Midbrain (tissue), 1 donor: ENCODE measurements at places on chromosomes 5 and 9.

GRCh38 chr5:100469767-100470166 lies 65.4 kb upstream of the FAM174A start:
- no peak for DNase-seq

GRCh38 chr5:117982691-117983090 lies 1005.7 kb downstream of the DTWD2 start:
- no peak for DNase-seq

GRCh38 chr9:70382709-70383605 lies 31.5 kb downstream of the KLF9 start:
- no peak for DNase-seq

DNA sequence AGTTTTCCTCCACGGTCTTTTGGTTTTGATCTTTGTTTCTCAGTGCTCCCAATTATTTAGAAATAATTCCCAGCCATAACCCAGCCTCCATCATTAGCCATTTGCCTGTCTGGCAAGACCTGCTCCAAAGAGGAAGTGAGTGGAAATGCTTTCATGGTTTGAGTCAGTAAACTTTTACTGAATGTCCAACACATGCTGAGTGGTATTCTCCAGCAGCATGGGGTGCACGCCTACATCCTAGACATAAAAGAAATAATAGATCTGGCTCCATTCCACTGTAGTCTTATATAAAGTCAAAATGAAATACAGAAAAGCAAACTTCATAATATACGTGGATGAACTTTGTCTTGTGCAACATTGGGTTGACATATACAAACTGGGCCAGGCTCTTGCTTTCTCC lies 757.2 kb downstream of the TLE1 start:
- no peak for DNase-seq

- DNase-seq: no peak
These were observed 17.8 kb downstream of the DMRT1 start for GRCh38 chr9:859251-859650.

GRCh38 chr5:179143446-179143845 lies 83.3 kb downstream of the ZNF354C start:
- no peak for DNase-seq

GRCh38 chr5:74945561-74946165 lies 79.5 kb upstream of the FAM169A start:
- no peak for DNase-seq

- no peak for DNase-seq
These were observed 61.5 kb upstream of the RNU6ATAC start for GRCh38 chr9:134225816-134226215.

GRCh38 chr5:57179262-57180200 lies 5.7 kb downstream of the GPBP1 start:
- DNase-seq: no peak

- no peak for DNase-seq
These were observed 13.2 kb downstream of the SEMA4D start for GRCh38 chr9:89484475-89485404.

GRCh38 chr9:89358985-89359384 lies 40.7 kb downstream of the SECISBP2 start:
- DNase-seq: peak; percentile 59

DNA sequence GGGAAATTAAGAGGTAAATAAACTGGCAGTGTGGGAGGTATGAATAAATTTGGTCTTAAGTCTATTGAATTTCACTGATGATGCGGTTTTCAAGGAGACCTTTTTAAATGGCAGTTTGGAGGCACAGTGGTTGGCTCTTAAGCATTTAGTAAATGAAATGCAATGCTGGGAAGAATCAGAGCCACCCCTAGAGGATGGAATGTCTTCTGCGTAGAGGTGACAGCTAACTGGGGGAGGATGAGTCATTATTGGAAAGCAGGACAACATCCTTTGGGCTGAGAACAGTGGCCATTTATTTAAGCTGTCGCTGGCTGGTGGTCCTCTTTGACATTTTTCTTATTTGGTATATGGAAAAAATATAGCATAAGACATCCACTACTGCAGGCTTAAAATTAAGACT lies 163.2 kb downstream of the SH3GL2 start:
- no peak for DNase-seq

DNA sequence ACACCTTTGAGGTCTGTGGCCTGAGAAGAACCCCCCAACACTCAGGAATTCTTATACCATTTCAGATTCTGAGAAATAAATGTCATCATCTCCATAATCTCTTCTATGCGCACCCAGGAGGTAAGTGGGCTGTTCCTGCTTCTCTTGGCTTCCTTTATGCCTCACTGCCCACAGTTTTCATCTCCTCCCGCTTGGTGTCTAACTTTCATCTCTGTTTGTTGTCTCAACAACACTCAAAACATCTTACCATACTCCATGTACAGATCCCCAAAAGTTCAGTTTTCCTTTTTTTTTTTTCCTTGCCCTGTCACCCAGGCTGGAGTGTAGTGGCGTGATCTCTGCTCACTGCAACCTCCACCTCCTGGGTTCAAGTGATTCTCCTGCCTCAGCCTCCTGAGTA lies 170.2 kb upstream of the FREM1 start:
- DNase-seq: no peak

- DNase-seq: peak; percentile 18
These were observed 70.1 kb upstream of the SPATA31E1 start for GRCh38 chr9:87812375-87813118.

GRCh38 chr5:67255881-67256280 lies 59.3 kb upstream of the CD180 start:
- no peak for DNase-seq

GRCh38 chr9:6986141-6986815 lies 228.5 kb downstream of the KDM4C start:
- no peak for DNase-seq

DNA sequence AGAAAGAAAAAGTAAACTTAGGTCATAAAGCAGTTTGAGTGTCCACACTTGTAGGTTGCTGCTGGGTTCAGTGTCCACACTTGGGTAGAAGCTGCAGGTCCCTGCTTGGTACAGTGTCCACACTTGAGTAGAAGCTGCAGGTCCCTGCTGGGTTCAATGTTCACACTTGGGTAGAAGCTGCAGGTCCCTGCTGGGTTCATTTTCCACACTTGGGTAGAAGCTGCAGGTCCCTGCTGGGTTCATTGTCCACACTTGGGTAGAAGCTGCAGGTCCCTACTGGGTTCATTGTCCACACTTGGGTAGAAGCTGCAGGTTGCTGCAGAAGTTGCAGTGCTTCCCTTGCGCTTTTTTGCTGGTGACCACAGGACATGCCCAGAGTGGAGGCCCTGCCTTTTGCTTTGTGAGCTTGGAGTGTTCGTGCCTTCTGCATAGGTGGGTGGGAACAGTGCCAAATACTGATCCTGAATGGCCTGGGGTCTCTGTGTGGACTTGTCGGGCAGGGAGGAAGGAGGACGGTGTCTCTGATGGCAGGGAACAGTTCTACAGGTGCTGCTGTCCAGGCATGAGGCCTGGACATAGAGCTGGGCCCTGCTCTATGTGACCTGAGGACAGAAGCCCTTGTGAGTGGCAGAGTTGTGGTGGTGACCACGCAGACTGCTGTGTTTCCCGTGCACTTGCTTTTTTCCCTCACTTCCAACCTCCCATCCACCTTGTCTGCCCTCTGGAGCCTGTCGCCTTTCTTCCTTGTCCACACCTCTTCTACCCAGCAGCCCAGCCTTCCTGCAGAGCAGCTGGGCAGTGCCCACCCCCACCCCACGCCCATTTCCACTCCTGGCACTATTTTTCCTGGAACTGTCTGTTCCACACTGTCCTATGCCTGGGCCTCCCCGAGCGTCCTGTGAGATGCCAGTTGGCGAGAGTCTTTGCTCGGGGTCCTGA lies 120.8 kb downstream of the EHMT1 start:
- no peak for DNase-seq

DNA sequence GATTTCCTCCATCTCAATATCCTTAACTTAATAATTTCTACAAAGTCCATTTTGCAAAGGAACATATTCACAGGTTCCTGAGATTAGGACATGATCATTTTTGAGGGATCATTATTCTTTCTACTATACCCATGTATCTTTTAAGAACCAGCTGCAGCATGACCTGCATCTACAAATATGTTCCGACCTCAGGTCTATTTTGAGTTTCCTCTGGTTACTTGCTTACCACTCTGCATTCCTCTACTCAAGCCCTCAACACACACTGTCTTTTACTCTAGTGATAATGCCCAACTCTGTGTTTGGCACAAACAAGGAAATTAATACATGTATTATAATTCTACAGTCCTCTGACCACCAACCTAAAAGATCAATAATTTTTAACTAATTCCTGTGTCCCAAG lies 386.1 kb downstream of the DNAH5 start:
- no peak for DNase-seq

DNA sequence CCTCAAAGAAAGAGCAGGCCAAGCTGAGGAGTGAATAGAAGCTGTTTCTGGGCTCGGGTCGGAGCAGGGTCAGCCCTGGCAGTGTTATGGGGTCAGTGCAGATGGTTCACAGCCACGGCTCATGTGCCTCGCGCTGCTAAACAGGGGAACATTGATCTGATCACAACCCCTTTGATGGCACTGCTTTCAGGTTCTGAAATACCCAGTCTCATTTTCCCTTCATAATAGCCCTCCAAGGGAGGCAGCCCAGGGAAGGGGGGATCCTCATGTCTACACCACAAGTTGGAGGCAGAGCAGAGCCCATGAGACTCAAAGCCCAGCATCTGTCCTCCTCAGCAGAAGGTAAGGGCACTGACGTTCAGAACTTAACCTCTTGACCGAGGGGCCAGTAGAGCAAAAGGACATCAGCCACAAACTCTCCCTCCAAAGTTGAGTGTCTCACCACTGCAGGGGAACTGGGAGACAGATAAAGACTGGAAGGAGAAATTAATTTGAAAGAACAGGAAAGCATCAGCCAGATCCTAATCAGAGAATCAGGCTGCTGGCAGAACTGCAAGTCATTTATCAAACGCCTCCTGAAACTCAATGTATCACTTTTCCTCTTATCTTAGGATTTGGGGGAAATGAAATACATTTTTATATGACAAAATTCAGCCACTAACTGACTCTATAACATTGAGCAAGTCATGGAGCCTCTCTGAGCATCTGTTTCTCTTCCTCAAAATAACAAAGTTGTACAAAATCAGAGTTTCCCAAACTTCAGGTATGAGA lies 110.6 kb downstream of the SH3TC2 start:
- no peak for DNase-seq

DNA sequence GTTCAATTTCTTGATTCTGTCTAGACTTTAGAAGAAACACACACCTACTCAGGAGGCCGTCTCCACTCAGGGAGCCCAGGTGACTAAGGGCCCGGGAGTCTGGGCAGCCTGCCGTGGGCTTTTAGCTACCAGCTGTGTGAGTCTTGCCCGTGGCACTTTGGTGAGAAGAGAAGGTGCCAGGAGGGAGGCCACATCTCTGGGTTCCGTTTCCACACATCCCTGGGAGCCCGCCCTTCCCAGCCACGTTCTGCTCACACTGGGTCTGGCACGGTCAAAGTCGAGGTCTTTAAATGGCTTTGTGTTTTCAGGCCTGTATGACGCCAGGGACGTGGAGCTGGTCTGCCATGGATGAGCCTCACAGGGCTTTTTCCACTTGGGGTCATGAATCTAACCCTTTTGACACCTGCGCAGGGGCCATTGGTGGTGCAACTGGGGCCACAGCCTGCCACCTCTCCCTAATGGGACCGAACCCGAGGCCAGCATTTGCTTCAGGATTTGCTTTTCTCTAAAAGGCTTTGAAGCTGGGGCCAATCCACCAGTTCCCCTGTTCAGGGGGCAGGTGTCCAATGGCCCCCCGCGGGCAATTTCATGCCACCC lies 17.2 kb upstream of the FCN2 start:
- no peak for DNase-seq

- DNase-seq: no peak
These were observed 21.8 kb upstream of the ANKRD33B start for GRCh38 chr5:10542055-10542550.

- DNase-seq: no peak
These were observed 662.2 kb upstream of the ZNF608 start for GRCh38 chr5:125408448-125409233.

DNA sequence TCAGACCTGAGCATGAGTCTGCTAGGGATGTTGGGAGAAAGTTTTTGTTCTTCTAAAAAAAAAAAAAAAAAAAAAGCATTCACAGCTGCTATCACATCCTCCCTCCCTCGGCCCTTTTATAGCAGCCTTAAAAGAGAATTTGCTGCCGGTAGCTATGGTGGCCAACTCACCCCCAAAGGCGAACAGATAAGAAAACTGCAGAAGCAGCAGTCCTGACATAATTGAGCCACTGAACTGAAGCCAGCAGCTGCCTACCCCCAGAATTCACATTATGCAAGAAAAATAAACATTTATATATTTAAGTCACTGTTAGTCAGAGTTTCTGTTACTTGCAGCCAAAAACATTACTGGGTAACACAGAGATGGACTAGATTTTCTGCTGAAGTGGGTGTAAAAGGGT lies 124.3 kb upstream of the SMARCA2 start:
- DNase-seq: no peak

- no peak for DNase-seq
These were observed 49.7 kb upstream of the FST start for GRCh38 chr5:53430618-53431252.
